ENCODE measurements at places on chromosomes 12 and 14. TPM values are rescaled to one million over a fixed set of nuclear protein-coding genes. Genes with fewer than 3 reads are reported as not detected.

DNA sequence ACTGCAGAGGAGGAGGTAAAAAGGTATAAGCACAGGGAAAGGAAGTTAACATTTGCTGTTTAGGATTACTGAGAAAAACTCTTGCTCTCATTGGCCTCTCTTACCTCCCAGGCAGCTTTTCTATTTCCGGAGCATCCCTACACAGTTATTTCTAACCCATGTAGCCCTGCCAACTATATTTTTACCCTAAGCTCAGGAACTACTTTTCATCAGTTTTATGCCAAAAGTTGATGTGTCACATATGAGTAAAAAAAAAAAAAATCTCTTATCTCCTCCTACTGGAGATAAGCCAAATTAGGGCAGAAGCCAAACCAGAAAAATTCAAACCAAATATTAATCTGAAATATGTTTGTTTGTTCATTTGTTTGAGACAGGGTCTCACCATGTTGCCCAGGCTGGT is 34.4 kb upstream of the PSMA6 start:
- no peak overlapping the region for H3K27ac ChIP-seq
- no peak for DNase-seq
- H3K36me3 ChIP-seq: no peaks in the 10 kb centered on the region
- H3K4me3 ChIP-seq: no peak overlapping the region
- peaks cover 8% of the 10 kb centered on the region for H3K4me1 ChIP-seq

GRCh38 chr12:12501121-12501520 is 61.5 kb downstream of the DUSP16 start:
- H3K27ac ChIP-seq: no peak overlapping the region
- DNase-seq: no peak
- H3K4me1 ChIP-seq: peaks cover 10% of the 10 kb centered on the region
- no peaks in the 10 kb centered on the region for H3K27me3 ChIP-seq
- no peak overlapping the region for H3K4me3 ChIP-seq

GRCh38 chr12:85794531-85794930 is 41.7 kb downstream of the RASSF9 start:
- no peak overlapping the region for H3K4me3 ChIP-seq
- H3K27me3 ChIP-seq: no peaks in the 10 kb centered on the region
- no peaks in the 10 kb centered on the region for H3K36me3 ChIP-seq
- H3K27ac ChIP-seq: no peak overlapping the region
- H3K4me1 ChIP-seq: no peaks in the 10 kb centered on the region

GRCh38 chr12:30599608-30600007 is 96.1 kb downstream of the IPO8 start:
- H3K27ac ChIP-seq: no peak overlapping the region
- H3K4me3 ChIP-seq: no peak overlapping the region
- H3K36me3 ChIP-seq: no peaks in the 10 kb centered on the region
- H3K4me1 ChIP-seq: no peaks in the 10 kb centered on the region

GRCh38 chr12:85836197-85837090 is at the start of gene RASSF9:
TSS of gene RASSF9 (minus strand) at chr12:85836409. CDS start at chr12:85836201, 208 bp downstream.
- H3K36me3 ChIP-seq: no peaks in the 10 kb centered on the region
- no peak for DNase-seq
- H3K4me3 ChIP-seq: peak within 1 kb of the TSS; percentile 77
- no peaks in the 10 kb centered on the region for H3K27me3 ChIP-seq
- peak within 1 kb of the TSS; percentile 83 for H3K27ac ChIP-seq
- peaks cover 21% of the 10 kb centered on the region for H3K4me1 ChIP-seq

DNA sequence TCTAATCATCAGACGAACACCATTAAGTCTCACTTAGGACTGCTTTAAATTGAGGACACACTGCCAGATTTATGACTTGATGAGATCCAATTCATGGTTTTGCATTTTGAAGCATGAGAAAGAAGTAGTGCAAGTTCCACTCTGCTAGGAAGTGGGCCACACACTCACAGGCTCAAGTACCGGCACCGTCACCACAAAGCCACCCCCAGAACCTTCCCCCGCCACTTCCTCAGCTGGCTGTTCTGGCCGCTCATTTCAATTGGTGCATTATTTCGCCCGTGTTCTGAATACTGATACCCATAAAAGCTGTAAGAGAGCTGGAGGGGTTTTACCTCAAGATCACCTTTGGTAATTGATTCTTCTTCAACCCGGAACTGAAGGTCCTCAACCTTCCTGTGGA is 70.1 kb downstream of the CLIP1 start:
- H3K27ac ChIP-seq: no peak overlapping the region
- DNase-seq: no peak
- H3K4me1 ChIP-seq: peaks cover 3% of the 10 kb centered on the region
- peaks cover 37% of the 10 kb centered on the region for H3K36me3 ChIP-seq
- no peaks in the 10 kb centered on the region for H3K27me3 ChIP-seq

GRCh38 chr14:101775826-101776225 is 14.3 kb downstream of the PPP2R5C start:
- no peak overlapping the region for H3K4me3 ChIP-seq
- H3K27ac ChIP-seq: no peak overlapping the region
- peaks cover 6% of the 10 kb centered on the region for H3K4me1 ChIP-seq
- no peaks in the 10 kb centered on the region for H3K27me3 ChIP-seq
- no peaks in the 10 kb centered on the region for H3K36me3 ChIP-seq

Gene C12orf50
- not detected for total RNA-seq

Gene RHOJ
- 23.4 TPM for total RNA-seq

Gene CLEC12A
- 0.42 TPM for total RNA-seq
